Stimulated activated CD8-positive, alpha-beta memory T cell treated with anti-CD3 and anti-CD28 coated beads, Interleukin-15, amount 100 ng/mL, for 1 hour (primary cell): ENCODE measurements at places on chromosomes 16 and 17.

- no peak for DNase-seq
These were observed 52.2 kb downstream of the TUBD1 start for GRCh38 chr17:59840329-59841090.

DNA sequence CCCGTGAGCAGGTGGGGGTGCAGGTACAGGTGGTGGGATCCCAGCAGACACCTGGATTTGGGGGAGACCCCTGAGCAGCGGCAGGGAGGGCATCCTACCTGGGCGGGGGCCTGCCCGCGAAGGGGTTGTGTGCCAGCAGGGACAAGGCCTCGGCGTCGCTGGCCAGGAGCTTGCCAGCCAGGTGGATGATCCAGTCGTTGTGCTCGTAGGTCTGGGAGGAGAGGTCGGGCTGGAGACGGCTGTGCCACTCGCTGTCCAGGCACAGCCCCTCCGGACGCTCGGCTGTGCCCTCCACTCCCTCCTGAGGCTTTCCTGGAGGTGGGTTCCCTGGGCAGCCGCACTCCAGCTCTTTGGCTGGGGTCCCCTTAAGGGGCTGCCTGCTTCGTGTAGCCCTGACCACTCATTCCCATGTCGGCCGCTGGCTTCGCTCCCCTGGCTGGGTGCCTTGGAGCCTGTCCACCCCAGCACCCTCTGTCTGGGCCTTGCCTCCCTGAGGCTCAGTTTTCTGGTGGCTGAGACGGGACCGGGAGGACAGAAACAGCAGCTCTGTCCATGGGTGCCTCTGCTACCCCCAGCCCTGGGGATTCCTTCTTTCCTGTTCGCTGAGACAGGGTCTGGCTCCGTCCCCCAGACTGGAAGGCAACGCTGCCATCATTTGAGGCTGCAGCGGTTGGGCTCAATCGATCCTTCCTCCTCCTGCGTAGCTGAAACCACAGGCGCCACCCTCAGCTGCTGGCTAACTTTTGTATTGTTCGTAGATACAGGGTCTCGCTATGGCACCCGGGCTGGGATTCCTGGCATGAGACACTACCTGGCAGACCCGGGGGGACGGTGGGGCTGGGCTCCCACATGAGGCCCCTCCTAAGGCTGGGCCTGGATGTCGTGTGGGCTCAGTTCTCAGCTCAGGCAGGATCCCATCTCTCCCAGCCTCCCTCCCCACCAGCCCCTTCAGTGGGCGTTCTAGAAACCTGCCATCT is 68.6 kb upstream of the GNG13 start:
- no peak for DNase-seq

DNA sequence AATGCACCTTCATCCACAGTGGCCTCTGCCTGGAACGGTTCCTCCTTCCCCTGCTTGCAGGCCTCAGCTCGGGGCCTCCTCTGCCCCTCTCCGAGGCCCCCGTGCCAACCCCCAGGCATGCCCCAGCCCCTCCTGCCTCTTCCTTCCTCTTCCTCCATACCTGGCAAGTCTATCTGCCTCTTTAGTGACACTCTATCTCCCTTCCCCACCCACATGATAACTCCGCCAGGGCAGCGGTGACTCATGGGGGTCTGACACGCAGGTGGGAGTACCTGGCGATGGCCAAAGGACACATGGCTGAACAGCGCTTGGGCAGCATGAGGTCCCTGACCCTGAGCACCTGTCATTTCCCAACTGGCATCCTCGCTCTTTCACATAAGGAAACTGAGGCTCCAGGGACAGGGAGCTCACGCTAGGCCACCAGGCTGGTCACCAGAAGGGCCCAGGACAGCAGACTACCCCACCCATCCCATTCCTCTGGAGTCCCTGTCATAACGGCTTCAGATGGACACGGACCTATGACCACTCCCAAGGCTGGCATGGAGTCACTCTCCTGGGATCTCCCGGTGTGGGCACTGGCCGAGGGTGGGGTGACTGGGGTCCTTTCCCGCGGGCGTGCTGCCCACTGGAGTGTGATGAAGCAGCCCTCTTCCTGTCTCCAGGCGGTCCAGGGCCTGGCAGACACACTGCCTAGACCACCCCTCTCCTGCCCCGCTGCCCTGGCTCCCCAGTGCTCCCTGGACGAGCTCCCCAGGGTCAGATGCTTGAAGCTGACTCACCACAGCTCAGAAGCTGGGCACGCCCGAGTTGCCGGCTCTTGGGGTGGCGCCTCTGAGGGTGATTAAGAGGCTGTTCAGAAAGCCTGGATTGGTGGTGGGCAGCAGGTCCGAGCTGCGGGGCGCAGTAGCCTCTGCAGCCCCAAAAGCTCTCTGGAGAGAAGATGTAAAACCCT is 100.6 kb downstream of the ENGASE start:
- no peak for DNase-seq

- no peak for DNase-seq
These were observed 851 bp downstream of the EDC4 start for GRCh38 chr16:67873435-67874370.

- no peak for DNase-seq
These were observed 1.9 kb upstream of the ITGAL start for GRCh38 chr16:30470632-30470995.

- no peak for DNase-seq
These were observed 227.8 kb downstream of the ABCC12 start for GRCh38 chr16:47928008-47928407.

DNA sequence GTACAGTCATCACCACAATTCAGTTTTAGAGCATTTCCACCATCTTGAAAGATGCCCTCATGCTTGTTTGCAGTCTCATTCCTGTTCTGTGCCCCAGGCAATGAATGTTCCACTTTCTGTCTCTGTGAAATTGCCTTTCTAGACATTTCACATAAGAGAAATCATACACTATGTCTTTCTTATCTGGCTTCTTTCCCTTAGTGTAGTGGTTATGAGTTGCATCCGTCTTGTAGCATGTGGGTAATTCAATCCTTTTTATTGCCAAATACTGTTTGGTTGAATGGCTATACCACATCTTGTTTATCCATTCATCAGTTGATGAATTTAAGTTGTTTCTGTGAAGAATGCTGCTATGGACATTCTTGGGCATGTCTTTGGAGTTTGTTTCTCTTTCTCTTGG is 132.5 kb upstream of the PLCG2 start:
- no peak for DNase-seq

DNA sequence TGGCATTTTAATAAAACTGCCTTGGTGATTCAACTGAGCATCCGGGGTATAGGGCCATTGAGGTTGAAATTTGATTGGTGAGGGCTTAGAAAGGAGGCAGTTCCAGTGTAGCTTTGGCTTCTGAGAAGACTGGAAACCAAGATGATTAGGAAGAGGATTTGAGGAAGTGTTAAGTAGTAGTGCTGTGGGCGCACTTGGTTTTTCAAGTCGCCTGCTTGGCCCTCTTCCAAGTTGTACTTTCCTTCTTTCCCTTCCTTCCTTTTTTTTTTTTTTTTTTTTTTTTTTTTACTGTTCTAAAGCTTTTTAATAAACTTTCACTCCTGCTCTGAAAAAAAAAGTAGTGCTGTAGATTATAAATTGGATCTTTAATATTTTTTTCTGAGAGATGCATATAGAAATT is 320.5 kb downstream of the UTP18 start:
- no peak for DNase-seq

GRCh38 chr16:15810411-15810810 is 46.4 kb downstream of the MYH11 start:
- no peak for DNase-seq

DNA sequence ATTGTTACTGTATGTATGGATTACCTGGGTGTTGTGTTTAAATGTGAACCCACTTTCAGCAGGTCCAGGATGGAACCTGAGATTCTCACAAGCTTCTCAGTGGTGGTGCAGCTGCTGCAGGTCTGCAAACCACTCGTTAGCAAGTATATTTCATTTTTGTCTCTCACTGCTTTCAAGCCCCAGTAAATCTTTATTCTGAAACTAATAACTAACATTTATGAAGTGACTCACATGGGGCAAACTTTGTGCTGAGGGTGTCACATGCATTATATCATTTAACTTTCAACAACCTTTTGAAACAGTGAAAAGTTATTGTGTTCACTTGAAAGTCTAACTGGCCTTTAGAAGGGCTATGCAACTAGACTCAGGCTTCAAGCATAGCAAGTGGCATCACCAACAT is 98.9 kb upstream of the DYNLRB2 start:
- no peak for DNase-seq

- no peak for DNase-seq
These were observed 611 bp downstream of the BANP start for GRCh38 chr16:87951552-87952538.

DNA sequence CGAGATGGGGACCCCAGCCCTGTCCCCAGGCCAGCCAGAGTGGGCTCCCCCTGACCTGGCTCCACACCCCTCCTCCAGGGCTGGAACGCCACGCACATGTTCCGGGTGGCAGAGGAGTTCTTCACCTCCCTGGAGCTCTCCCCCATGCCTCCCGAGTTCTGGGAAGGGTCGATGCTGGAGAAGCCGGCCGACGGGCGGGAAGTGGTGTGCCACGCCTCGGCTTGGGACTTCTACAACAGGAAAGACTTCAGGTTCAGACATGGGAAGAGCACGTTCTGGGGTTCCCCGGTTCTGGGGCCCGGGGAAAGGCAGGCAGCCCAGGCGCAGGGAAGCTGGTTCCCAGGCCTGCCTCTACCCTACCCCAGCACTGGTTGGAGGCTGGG is 4.6 kb downstream of the ACE start:
- no peak for DNase-seq

DNA sequence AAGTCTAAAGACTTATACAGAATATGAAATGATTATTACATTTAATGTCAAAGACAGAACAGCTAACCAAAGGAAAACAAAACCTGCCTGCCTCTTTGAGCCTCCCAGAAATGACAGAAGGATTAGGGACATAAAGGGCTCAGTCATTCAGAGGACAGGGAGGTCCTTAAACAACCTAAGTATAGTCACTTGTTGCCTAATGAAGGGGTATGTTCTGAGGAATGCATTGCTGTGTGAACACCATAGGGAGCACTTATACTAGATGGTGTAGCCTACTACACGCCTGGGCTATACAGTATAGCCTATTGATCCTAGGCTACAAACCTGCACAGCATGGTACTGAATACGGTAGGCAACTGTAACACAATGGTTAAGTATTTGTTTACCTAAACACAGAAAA is 106.4 kb downstream of the PARN start:
- no peak for DNase-seq

DNA sequence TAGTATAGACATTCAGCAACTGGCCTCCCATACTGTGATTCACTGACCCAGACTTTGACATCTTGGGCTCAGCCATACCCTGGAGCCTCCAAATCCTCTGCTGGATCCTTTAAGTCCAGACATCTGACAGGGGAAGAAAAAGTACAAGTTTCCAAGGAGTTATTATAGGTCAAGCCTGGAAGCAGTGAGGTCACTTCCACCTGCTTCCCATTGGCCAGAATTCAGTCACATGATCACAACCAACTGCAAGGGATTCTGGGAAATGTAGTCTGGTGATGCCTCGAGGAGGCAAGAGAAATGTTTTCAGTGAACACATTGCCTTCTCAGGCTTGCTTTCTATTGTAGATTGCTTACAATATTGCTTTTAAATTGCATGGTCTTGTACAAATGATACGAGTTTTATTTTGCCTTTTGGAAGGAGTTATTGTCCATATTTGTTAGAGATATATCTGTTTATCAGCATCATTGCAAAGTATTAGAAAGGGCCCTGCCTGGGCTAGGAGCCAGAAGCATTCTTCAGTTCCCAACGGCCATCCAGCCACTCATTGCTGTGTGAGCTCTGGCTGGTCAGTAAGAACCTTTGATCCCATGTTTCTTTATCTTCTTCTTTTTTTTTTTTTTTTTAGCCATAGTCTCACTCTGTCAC is 696.9 kb downstream of the WWOX start:
- DNase-seq, result no peak

DNA sequence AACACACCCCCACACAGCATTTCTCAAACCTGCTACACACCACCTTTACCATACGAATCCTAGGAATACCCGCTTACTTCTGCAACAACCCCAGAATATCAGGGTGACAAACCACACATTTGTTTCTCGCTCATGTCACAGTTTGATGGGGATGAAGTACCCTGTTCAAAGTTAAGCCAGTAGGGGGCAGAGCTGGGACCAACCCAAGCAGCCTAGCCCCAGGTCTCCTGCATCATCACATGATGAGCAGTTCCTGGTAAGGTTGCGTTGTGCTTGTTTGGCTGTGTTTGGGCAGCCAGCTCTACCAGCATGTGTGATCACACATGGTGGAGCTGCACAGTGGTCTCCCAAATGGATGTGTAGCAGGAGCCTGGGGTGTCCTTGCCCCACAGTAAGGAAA is 103.6 kb upstream of the C16orf82 start:
- DNase-seq, result no peak

- no peak for DNase-seq
These were observed 166.3 kb upstream of the FOXF1 start for GRCh38 chr16:86343796-86344585.

DNA sequence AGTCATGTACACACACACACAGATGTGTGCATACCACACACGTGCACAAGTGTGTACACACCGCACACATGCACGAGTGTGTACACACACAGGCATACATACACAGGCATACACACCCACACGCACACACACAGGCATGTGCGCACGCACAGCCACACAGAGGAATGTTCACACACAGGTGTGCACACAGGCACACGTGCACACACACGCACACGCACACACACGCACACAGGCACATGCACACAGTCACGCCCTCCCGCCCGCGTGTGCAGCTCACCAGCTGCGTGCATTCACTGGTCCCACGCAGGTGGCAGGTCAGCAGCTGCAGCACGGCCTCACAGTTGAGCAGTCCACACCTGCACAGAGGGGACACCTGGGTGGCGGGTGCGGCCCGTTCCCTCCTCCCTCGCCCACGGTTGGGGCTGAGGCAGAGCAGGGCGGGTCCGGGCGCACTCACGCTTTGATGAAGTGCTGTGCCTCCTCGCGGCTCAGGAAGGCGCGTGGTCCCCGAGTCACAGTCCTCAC is 7.7 kb downstream of the TEPSIN start:
- no peak for DNase-seq

DNA sequence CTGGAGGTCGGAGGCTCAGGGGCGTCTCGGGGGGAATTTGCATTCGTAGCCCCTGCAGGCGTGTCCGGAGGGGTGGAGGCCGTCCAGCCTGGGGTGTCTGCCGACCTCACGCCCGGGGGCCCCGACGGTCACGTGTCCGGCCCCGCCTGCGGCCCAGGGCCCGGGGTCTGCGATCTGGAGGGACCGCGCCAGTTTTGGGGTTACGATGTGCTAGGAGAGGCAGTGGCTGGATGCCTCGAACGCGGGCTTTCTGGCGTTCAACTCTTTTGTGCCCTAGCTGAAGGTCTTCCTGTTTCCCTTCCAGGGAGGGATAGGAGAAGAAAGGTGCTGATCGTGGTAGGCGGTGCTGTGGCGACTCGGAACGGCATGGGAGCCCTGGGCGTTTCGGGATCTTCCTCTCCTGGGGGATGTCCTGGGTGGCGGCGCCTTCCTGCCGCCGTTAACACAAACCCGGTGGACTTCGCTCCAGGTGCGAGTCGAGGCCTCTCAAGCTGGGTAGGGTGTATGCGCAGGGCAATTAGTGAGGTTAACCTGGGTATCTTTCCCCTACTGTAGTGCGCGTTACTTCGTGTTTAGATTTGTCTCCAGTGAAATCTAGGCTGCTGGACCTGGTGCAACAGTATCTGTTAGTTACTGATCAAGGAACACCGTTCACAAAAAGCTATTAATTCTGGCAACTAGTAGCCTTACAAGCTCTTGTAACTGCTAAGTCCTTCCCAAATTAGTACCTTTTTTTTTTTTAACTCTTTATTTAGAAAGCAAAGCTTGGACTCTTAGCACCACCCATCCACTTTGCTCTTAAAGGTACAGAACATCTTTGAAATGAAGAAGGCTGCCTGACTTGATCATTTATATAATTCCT is 1.3 kb downstream of the AKAP1 start:
- no peak for DNase-seq

- DNase-seq, result no peak
These were observed 28.6 kb upstream of the PAFAH1B1 start for GRCh38 chr17:2564877-2565276.
